Thoracic aorta (tissue), 2 donors: ENCODE measurements at places on chromosomes 3 and 15. TPM values are rescaled to one million over a fixed set of nuclear protein-coding genes. Genes with fewer than 3 reads are reported as not detected.
A peak's percentile ranks its signal among the peaks of the same experiment; 100 is the strongest.

FXR1 gene
- 103 TPM for total RNA-seq

PGBD4 gene
- 0.27 TPM for total RNA-seq

POLQ gene
- 0.42 TPM for total RNA-seq

NR2E3 gene
- 0.27 TPM for total RNA-seq

SLC26A6 gene
- 93.9 TPM for total RNA-seq

CHRD gene
- total RNA-seq: 21.7 TPM

TIMP4 gene
- total RNA-seq: 73.9 TPM

ABI3BP gene
- total RNA-seq: 46.8 TPM

TGM4 gene
- not detected for total RNA-seq

MYL3 gene
- total RNA-seq: 1.5 TPM

EXD1 gene
- total RNA-seq: not detected

CHRNA5 gene
- 0.27 TPM for total RNA-seq

IL5RA gene
- total RNA-seq: 1.8 TPM

CTXND1 gene
- total RNA-seq: not detected

GRCh38 chr3:36776436-36776835 lies 12.1 kb upstream of the DCLK3 start:
- no peaks in the 10 kb centered on the region for H3K36me3 ChIP-seq
- H3K4me3 ChIP-seq: no peak overlapping the region
- H3K4me1 ChIP-seq: no peaks in the 10 kb centered on the region
- DNase-seq: no peak
- H3K27ac ChIP-seq: no peak overlapping the region

DNA sequence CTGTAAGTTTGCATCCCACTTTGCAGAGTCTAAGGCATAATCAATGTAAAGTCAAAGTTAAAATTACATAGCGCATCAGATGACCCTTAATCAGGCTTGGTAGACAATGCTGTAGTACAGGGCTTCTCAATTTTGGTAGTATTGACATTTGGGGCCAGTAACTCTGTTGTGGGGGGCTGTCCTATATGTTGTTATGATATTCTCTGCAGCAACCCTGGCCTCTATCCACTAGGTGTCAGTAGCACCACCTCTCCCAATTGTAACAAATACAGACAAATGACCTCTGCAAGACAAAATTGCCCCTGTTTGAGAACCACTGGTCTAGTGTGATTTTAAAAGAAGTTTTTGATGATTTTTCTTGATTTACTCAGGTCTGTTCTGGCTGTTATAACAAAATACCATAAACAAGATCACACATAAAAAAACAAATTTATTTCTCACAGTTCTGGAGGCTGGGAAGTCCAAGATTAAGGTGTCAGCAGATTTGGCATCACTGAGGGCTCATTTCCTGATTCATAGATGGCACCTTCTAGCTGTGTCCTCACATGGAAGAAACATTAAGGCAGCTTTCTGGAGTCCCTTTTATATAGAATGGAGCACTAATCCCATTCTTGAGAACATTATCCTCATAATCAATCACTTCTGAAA lies 37.6 kb upstream of the SLC9A9 start:
- H3K4me1 ChIP-seq: no peaks in the 10 kb centered on the region
- H3K27ac ChIP-seq: no peak overlapping the region
- H3K36me3 ChIP-seq: no peaks in the 10 kb centered on the region
- H3K4me3 ChIP-seq: no peak overlapping the region
- DNase-seq: no peak

GRCh38 chr15:78264304-78265136 lies at the start of gene DNAJA4:
Gene DNAJA4, plus strand, starts transcription at chr15:78264562. Its CDS starts 202 bp downstream, at chr15:78264764.
- peak within 1 kb of the TSS; percentile 85 for H3K4me3 ChIP-seq
- peak within 1 kb of the TSS; percentile 55 for H3K27ac ChIP-seq
- DNase-seq: no peak
- no peaks in the 10 kb centered on the region for H3K27me3 ChIP-seq
- peaks cover 3% of the 10 kb centered on the region for H3K4me1 ChIP-seq

- H3K4me3 ChIP-seq: no peak overlapping the region
- H3K27me3 ChIP-seq: no peaks in the 10 kb centered on the region
- H3K36me3 ChIP-seq: no peaks in the 10 kb centered on the region
- H3K27ac ChIP-seq: no peak overlapping the region
- peaks cover 8% of the 10 kb centered on the region for H3K4me1 ChIP-seq
These were observed 102.8 kb downstream of the ARRDC4 start for GRCh38 chr15:98063315-98063714.

DNA sequence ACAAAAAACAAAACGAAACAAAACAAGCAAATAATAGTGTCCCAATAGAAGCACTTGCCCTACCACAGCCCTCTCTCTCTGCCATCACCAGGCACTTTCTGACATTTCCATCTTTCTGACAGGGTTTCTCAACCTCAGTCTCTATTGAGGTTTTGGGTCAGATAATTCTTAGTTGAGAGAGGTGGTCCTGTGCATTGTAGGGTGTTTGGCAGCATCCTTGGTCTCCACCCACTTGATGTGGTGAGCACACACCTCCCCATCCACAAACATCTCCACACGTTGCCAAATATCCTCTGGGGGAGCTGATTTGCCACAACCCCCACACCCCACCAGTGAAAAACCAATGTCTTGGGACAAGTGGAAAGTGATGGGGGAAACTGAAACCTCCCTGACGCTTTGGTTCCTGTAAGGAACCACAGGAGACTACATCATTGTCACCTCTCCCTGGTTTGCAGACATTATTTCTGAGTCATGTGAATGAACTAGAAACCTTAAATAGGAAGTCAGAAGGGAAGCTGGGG lies 733.7 kb upstream of the CFAP20DC start:
- DNase-seq: no peak
- no peak overlapping the region for H3K27ac ChIP-seq
- H3K27me3 ChIP-seq: no peaks in the 10 kb centered on the region

GRCh38 chr3:155420406-155420805 lies 126.9 kb upstream of the STRIT1 start:
- no peaks in the 10 kb centered on the region for H3K36me3 ChIP-seq
- DNase-seq: no peak
- no peak overlapping the region for H3K4me3 ChIP-seq
- no peaks in the 10 kb centered on the region for H3K4me1 ChIP-seq
- H3K27ac ChIP-seq: no peak overlapping the region

GRCh38 chr3:190646996-190647395 lies 133.1 kb downstream of the IL1RAP start:
- DNase-seq: no peak
- H3K36me3 ChIP-seq: no peaks in the 10 kb centered on the region
- H3K27me3 ChIP-seq: no peaks in the 10 kb centered on the region

- peaks cover 10% of the 10 kb centered on the region for H3K4me1 ChIP-seq
- no peak overlapping the region for H3K27ac ChIP-seq
- DNase-seq: no peak
- no peaks in the 10 kb centered on the region for H3K36me3 ChIP-seq
These were observed 2.5 kb upstream of the ETFA start for GRCh38 chr15:76313731-76314130.

DNA sequence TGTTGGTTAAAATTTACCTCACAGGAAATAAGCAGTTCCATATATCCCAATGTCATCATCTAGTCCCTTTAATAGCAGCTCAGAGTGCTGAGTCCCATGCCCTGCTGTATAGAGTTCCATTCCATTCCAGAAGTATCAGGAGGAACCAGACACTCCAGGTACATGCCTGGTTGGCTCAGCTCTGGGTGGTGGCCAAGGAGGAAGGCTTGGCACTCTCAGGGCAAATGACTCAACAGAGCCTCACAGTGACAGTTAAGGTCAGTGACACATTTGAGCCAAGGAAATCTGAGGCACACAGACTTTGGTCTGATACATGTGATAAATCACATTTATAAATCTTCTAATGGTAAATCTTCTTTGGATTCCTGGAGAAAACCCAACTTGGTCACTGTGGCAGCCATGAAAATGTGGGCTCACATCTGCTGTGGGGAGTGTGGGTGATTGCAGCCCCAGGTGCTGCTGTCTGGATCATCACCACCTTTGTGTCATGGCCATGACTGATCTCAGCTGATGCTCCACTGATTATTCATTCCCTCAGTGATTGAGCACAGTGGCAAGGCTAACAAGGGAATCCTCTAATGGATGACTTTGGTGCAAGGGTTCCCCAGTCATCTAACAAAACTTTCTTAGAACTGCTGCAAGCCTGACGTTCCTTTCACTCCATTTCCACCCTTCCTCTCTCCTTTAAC lies 9.3 kb downstream of the HHLA2 start:
- DNase-seq: no peak
- H3K36me3 ChIP-seq: no peaks in the 10 kb centered on the region
- H3K4me1 ChIP-seq: no peaks in the 10 kb centered on the region

GRCh38 chr3:124053871-124054270 lies 61.9 kb upstream of the ROPN1 start:
- H3K4me3 ChIP-seq: no peak overlapping the region
- H3K36me3 ChIP-seq: no peaks in the 10 kb centered on the region
- peaks cover 78% of the 10 kb centered on the region for H3K4me1 ChIP-seq

- DNase-seq: no peak
- no peaks in the 10 kb centered on the region for H3K27me3 ChIP-seq
- no peaks in the 10 kb centered on the region for H3K4me1 ChIP-seq
- H3K4me3 ChIP-seq: no peak overlapping the region
- H3K27ac ChIP-seq: no peak overlapping the region
- no peaks in the 10 kb centered on the region for H3K36me3 ChIP-seq
These were observed 137.0 kb downstream of the CHDH start for GRCh38 chr3:53709256-53709655.

DNA sequence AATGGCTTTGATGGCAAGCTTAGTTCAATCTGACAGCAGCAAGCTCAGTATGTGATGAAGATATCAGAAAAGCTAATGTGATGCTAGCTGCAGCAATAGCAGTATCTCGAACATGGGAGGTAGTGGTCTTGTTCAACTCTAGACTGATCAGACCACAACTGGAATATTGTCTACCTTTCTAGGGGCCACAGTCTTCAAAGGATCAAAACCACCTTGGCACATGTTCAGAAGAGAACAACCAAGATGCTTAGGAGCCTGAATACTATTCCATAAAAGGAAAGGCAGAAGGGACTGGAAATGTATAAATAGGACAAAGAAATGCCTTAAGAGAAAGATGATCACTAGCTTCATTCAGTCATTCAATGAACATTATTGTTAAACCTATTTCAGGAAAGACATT lies 2.3 kb downstream of the C3orf70 start:
- peaks cover 42% of the 10 kb centered on the region for H3K4me1 ChIP-seq
- H3K36me3 ChIP-seq: no peaks in the 10 kb centered on the region
- no peak for DNase-seq
- H3K27ac ChIP-seq: peak overlapping the region; percentile 86
- H3K4me3 ChIP-seq: peak overlapping the region; percentile 88
- H3K27me3 ChIP-seq: peaks cover 6% of the 10 kb centered on the region

DNA sequence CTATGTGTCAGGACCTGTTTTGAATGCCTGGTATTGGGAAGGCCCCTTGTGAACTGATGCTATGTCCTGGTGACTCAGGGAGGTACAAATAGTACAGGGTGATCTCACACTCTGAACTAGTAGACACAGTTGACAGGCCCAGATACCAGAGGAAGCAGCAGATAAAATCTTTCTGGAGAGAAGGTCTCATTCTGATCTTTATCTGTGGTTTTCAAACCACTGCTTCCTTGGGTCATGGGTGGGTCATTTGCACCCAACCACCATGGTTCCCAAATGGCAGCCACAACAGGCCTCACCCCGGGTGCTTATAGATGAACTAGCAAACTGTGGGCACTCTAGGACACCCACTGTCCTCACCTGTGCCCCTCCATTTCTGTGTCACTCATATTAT lies 43.4 kb downstream of the PXYLP1 start:
- H3K4me1 ChIP-seq: peaks cover 10% of the 10 kb centered on the region
- H3K4me3 ChIP-seq: no peak overlapping the region
- H3K27ac ChIP-seq: peak overlapping the region; percentile 31
- H3K36me3 ChIP-seq: no peaks in the 10 kb centered on the region
- no peaks in the 10 kb centered on the region for H3K27me3 ChIP-seq

- no peak overlapping the region for H3K4me3 ChIP-seq
- no peak for DNase-seq
- H3K27me3 ChIP-seq: no peaks in the 10 kb centered on the region
- H3K36me3 ChIP-seq: no peaks in the 10 kb centered on the region
These were observed 275.3 kb downstream of the UACA start for GRCh38 chr15:70488002-70488605.

GRCh38 chr15:84006421-84006820 lies 229.2 kb upstream of the GOLGA6L4 start:
- H3K4me1 ChIP-seq: no peaks in the 10 kb centered on the region
- no peak overlapping the region for H3K27ac ChIP-seq
- no peaks in the 10 kb centered on the region for H3K36me3 ChIP-seq
- no peaks in the 10 kb centered on the region for H3K27me3 ChIP-seq

DNA sequence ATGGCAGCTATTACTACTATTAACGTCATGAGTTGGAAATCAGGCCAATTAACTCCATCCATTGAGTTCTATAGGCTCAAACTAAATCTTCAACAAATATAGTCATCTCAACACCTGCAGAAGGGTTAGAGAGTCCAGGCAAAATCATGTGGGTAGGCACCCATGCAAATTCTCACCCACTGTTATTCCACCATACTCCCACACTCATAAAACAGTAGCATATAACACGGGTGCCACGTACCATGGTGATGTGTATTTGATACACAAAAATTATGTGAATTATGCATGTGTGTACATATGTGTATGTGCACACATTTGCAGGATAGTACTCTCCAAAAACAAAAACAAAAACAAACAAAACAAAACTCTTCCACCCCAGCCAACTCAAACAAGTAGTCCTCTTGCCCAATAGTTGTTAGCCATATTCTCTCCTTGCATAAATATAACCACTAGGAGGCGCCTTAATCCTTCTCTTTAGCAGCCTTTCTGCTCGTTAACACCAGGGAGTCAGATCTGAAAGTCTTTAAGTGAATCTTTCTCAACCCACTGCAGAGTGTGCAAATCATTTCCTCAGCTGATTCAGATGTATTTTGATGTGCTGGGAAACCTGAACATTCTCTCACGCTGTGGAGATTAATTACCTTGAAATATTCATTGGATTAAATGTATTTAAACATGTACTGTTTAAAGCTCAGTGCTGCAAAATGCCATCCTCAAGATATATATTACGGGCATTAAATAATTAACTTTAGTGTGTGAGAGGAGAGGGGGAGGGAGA lies 38.0 kb upstream of the COPB2 start:
- H3K27me3 ChIP-seq: no peaks in the 10 kb centered on the region
- no peaks in the 10 kb centered on the region for H3K36me3 ChIP-seq
- no peak overlapping the region for H3K4me3 ChIP-seq

DNA sequence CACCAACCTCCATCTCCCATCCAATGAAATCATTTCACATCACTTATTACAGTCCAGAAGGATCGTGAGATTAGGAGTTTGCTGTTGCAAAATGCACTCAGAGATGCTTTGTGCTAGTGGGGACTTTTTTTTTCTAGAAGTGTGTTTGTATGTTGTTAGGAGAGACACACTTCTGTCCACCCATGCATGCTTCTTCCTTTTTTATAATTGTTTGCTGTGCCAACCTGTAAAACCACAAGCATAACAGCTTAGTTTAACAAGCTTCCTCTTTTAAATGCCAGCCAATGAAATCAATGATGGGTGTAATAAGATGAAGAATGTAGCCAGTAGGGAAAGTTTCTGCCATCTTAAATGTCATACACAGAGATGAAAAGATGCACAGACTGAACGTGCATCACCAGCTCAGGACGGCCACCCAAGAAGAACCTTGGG lies 305.6 kb upstream of the STT3B start:
- no peaks in the 10 kb centered on the region for H3K27me3 ChIP-seq
- no peaks in the 10 kb centered on the region for H3K36me3 ChIP-seq
- no peak for DNase-seq
- H3K4me1 ChIP-seq: no peaks in the 10 kb centered on the region
- no peak overlapping the region for H3K27ac ChIP-seq
